NCI-H1417 (cell line): ENCODE measurements at places on chromosomes 13 and 19.
A peak's percentile ranks its signal among the peaks of the same experiment; 100 is the strongest.

GRCh38 chr19:12294249-12295158 is at the start of gene ZNF44:
TSS of gene ZNF44 (minus strand) at chr19:12294883. CDS start at chr19:12294694, 189 bp downstream.
- DNase-seq = peak; percentile 96

- peak; percentile 87 for DNase-seq
Observed at GRCh38 chr13:94706101-94706842, 6.1 kb downstream of the SOX21 start.

DNA sequence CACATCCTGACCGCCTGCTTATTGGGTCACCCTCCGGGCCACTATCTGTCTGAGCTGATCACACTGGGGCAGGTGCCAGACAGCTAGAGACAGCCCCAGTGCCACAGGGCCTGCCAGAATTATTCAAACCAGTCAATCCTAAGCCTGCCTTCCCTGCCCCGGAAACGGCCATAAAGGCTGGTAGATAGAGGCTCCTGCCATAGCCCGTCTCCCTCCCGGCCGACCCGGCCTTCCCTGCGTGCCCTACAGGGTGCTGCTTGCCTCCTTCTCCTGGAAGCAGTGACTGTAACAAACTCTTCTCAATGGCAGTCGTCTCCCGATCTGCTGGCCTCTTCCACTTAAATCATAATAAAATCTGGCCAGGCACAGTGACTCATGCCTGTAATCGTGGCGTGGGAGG is 158.6 kb upstream of the SOX1 start:
- no peak for DNase-seq

DNA sequence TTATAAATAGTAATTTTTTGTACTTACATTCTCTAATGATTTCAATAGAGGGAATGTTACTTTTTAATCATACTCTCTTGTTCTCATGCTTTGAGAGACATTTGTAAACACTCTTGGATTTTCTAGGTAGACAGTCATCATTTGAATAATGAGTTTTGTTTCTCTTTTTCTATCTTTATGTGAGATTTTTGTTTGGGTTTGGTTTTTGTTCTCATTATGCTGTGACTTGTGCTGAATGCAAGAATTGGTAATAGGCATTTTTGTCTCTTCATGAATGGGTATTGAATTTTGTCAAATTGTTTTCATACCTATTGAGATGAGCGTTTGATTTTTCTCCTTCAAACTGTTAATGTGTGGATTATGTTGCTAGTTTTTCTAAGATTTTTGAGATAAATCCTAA is 56.8 kb upstream of the GPR183 start:
- no peak for DNase-seq

GRCh38 chr13:101003566-101003965 is 329.0 kb upstream of the TMTC4 start:
- no peak for DNase-seq

DNA sequence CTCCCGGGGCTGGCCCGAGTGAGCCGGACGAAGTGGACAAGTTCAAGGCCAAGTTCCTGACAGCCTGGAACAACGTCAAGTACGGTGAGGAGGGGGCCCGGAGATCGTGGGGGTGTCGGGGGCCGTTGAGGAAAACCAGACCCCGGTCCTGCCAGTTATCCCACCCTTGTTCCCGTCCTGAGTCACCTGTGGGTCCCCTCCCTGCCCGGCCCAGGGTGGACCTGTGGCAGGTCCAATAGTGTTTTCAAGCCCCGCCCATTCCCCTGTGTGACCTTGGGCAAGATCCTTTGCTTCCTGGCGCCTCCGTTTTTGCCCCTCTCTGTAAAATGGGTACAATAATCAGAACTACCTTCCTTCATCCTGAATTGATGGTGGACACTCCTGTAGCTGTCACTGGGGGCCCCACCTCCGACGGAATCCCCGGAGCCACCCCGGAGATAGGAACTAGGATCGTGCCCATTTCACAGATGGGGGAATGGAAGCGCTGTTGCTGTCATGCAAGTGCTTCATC is 593 bp downstream of the ATG4D start:
- DNase-seq = no peak

DNA sequence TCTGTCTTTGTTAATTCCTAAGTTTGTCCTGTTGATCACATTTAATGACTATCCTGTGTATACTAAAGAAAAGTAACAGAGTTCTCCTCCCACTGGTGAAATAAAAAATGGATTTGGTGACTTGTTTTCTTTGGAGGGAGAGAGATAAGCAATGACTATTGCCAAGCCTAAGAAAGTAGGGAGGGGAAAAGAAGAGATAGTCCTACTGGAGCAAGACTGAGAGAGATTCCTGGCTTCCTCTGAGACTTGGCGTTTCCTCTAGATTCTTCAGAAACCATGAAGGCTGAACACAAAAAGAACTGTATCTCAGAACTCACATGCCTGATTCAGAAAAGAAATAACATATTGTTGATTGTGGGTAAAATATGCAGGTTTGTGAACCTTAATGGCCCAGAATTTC is 406.5 kb downstream of the FOXO1 start:
- no peak for DNase-seq

GRCh38 chr19:439167-439900 is 21.5 kb downstream of the SHC2 start:
- DNase-seq = no peak

DNA sequence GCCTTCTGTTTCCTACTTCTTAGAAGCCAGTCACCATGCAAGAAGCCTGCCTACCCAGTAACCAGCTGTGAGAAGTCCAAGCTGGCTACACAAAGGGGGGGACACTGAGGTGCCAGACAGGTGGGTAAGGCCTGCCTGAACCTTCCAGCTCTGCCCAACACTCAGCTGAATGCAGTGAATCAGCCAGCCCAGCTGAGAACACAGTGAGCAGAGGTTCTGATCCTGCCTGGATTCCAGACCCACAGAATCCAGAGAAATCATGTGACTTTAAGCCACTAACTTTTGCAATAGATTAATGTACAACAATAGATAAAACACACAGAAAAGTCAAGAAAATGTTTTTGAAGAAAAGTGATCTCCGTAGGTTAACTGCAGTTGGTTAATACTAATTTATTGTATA is 151.7 kb downstream of the EFNB2 start:
- no peak for DNase-seq

GRCh38 chr13:32824675-32825074 is 191.5 kb upstream of the KL start:
- no peak for DNase-seq

DNA sequence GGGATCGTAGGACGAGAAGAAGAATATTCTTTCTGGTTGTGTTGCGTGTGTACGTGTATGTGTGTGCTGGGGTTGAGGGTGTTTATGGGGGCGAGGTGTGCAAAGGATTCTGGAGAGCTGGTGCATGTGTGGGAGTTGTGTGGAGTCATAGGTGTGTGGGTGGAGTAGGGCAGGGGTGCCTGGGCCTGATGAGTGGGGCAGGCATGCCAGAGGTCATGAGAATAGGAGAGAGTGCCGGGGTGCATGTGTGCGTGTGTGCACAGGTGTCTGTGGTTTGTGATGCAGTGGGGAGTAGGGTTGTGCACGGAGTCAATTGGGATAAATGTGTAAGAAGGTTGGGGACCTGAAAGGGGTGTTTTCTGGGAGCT is 649 bp downstream of the TMEM91 start:
- no peak for DNase-seq

- DNase-seq = no peak
Observed at GRCh38 chr19:17807731-17808316, 12.9 kb downstream of the B3GNT3 start.

GRCh38 chr13:60303166-60303565 is 93.9 kb upstream of the TDRD3 start:
- no peak for DNase-seq

DNA sequence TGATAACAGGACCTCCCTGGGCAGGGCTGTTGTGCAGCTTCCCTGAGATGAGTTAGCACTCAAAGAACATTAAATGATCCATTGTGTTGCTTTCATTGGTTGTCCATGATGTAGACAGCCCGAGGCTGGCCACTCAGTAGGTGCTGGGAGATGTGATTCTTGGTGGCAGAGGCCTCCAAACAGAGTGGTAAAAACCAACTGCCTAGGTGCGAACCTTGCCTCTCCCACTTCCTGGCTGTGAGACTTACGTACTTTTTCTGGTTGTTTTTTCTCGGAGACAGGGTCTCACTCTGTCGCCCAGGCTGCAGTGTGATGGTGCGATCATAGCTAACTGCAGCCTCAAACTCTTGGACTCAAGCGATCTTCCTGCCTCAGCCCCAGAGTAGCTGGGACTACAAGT is 6.2 kb downstream of the SARS2 start:
- no peak for DNase-seq
